ENCODE measurements at places on chromosomes 12 and 14.

DNA sequence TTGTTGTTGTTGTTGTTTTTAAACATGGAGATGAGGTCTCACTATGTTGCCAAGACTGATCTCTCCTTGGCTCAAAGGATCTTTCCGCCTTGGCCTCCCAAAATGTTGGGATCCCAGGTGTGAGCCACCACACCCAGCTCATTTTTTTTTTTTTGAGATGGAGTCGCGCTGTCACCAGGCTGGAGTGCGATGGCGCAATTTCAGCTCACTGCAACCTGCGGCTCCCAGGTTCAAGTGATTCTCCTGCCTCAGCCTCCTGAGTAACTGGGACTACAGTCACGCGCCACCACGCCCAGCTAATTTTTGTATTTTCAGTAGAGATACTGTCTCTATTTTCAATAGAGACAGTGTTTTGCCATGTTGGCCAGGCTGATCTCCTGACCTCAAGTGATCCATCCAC, 4.9 kb upstream of the CLIP1 start:
- DNase-seq: no peak

GRCh38 chr14:24734917-24735500, 101.0 kb upstream of the GZMB start:
- no peak for DNase-seq

GRCh38 chr14:74333909-74334308, 14.4 kb upstream of the VRTN start:
- no peak for DNase-seq

GRCh38 chr12:132771126-132771838, 9.7 kb upstream of the ANKLE2 start:
- no peak for DNase-seq

- no peak for DNase-seq
Observed at GRCh38 chr12:94516985-94517384, 57.3 kb upstream of the CEP83 start.

Measured in stimulated activated CD8-positive, alpha-beta memory T cell treated with anti-CD3 and anti-CD28 coated beads, Interleukin-7, amount 100 ng/mL, for 1 hour (primary cell).